Effector CD4-positive, alpha-beta T cell (primary cell): ENCODE measurements at places on chromosomes 6 and 20.

DNA sequence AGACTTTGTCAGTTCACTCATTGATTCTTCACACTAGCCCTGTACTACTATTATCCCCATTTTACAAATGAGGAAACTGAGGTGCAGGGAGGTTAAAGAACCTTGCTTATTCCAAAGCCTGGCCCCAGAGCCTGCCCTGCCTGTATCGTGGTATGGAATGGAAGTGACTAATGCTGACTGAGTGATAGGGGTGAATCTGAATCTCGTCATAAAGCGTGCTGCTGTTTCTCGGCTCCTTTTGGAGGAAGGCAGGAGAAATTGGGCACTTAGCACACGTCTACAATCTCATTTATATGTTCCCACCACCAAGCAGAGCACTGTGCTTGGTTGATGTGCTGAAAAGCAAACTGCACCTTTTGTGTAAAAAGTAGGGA lies 17.1 kb downstream of the GFRA4 start:
- DNase-seq: no peak

GRCh38 chr6:62042429-62042828 lies 243.6 kb downstream of the KHDRBS2 start:
- DNase-seq: no peak

- peak; percentile 21 for DNase-seq
Observed at GRCh38 chr20:5448449-5449118, 131.8 kb upstream of the PROKR2 start.

DNA sequence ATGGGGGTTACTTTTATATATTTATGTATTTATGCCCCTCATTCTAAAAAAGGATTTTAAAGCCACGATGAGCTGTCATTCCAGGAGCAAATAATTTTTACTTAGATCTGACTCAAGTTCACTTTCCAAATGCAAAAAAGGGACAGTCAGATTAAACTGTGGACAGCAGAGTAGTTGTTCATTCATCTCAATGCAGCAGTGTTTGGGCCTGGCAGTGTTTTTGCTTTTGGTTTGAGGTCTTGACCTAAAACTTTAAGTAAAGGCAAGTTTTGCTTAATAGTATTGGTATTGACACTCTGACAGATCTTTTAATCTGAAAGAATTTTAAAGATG lies 13.9 kb downstream of the JARID2 start:
- DNase-seq: no peak

DNA sequence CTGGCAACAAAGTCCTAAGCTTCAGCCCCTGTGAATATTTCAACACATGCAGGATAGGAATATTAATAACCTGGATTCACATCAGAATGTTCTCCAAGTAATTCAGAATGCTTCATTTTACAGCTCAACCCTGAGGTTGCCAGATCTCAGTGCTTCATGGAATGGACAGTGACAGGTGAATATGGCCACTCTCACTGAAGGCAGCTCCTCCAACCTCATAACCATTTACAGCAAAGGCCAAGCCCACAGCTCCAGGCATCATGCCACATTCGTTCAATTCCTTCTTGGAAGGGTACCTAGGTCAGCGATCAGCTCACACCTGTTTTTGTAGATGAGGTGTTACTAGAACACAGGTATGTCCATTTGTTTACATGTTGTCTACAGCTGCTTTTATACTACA lies 17.1 kb downstream of the CLIC5 start:
- DNase-seq: no peak

DNA sequence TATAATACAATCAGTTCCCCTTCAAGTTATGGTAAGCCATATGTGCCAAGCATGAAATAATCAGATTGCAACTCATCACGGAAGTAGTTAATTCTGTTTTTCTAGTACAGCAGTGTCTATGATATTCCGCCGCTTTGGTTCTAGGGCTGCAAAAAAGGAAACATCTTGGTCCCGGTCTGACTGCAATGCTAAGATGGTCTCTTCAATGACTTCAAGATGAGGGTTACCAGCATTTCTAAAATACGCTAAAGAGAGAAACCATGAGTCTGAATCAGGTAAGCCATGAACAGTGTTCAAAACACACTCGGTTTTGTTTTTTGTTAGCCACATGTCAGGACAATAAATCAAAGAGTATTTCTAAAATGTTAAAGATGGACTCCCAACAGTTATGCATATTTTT lies 3.2 kb upstream of the ANKRD60 start:
- DNase-seq: no peak

GRCh38 chr6:64815718-64816117 lies 891.3 kb downstream of the EYS start:
- DNase-seq: no peak

- no peak for DNase-seq
Observed at GRCh38 chr20:57590485-57591288, 29.5 kb downstream of the ZBP1 start.
